ENCODE measurements at places on chromosomes 2 and 18. TPM values are rescaled to one million over a fixed set of nuclear protein-coding genes. Genes with fewer than 3 reads are reported as not detected.

GRCh38 chr2:24971286-24971535 lies 544 bp downstream of the DNAJC27 start:
- DNase-seq, result no peak

DNA sequence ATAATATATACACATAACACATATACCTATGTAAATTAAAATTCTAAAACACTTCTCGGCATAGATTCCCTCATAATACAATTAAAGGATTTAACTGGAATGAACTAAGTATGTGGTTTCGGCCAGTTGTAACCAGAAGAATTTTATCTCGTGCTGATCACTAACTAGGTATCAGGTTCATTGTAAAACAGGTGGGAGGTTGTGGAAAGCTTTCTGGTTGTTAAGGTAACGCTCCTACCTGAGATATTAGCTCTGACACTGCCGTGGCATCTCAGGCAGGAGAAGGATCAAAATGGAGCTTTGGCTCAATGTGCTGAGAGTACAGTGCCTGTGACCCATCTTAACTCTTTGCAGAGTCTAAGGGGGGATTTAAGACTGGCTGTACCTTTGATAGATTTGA lies 42.5 kb downstream of the SLC9A2 start:
- DNase-seq, result no peak

DNA sequence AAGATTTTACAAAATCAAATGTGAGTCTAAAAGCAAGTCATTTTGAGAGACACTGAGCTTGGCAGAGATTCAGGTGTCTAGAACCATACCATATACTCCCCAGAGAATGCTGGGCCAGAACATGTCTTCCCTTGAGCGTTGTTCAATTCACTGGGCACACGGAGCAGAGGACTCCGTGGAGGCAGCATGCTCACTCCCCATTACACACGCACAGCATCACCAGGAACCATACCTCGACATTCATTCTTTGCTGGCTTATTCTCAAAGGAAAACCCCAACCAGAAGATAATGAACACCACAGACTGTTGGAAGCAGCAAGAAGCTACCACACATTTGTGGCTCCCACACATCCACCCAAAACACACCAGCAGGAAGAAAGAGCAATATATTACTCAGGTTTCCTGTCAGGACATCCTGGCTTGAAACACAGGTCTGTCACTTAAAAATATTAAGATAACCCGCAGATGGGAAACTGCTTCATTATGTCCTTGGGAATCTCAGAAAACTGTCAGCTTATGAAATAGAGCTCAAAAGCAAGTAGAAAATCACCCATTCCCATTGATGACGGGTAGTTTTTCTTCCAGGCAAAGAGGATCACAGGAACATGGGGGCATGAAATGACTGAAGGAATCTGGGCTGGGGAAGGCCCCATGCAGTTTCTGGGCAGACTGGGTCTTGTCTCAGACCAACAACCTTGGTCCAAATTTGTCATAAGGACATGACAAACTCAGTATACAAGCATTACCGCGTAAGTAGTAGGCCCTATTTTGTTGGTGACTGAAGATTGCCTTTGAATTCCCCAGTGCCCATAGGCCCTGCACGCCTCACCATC lies 46.4 kb downstream of the PCBP1 start:
- no peak for DNase-seq

DNA sequence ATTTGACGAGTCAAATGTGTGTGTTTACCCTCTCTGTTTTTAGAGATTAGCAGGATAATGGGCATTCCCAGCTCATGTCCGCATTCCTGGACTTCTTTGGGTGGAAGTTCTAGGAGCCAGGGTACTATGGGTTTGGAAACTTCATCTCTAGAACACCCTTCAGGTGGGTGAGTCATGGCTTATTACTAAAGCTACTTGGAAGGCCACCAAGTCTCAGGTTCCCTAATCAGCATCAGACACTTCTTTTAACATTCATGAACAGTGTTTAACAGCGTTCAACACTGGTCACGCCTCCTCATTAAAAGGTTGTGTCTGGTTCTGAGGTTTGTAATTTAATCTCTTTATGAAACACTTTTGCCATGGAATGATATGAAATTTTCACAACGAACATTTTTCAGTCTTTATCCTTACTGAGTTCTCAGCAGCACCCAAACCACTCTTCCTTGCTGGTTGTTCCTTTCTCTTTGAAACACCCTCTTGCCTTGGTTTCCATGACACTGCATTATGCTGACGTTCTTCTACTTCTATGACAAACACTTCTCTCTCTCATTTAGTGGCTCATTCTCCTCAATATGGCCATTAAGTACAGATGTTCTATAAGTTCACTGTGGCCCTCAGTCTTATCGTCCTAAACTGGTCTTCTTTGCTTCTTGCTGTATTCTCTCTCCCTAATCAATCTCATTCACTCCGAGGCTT lies 49.3 kb downstream of the MMADHC start:
- DNase-seq, result no peak

DNA sequence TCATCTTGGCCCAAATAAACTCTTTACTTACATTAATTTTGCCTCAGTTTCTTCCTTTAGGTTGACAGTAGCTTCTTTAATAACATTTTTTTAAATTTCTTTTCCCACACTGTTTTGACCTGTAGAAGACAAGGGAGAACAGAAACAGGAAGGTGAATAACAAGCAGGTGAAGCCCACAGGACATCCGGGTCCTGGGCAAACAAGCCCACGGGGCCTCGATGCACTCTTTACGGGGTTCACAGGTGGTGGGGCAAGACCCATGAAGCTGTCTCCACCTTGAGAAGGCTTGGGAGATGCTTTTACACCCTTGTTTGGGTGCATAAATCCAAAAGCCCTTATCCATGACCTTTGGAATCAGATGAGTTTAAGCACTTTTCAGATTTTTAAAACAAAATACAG lies 301.0 kb upstream of the MGAT5 start:
- DNase-seq, result no peak

- no peak for DNase-seq
These were observed 33.6 kb downstream of the USP40 start for GRCh38 chr2:233532971-233533370.

GRCh38 chr2:121001641-121002040 lies 266.0 kb downstream of the GLI2 start:
- DNase-seq, result no peak

- DNase-seq, result no peak
These were observed 569.4 kb upstream of the SALL3 start for GRCh38 chr18:78410094-78410786.

DNA sequence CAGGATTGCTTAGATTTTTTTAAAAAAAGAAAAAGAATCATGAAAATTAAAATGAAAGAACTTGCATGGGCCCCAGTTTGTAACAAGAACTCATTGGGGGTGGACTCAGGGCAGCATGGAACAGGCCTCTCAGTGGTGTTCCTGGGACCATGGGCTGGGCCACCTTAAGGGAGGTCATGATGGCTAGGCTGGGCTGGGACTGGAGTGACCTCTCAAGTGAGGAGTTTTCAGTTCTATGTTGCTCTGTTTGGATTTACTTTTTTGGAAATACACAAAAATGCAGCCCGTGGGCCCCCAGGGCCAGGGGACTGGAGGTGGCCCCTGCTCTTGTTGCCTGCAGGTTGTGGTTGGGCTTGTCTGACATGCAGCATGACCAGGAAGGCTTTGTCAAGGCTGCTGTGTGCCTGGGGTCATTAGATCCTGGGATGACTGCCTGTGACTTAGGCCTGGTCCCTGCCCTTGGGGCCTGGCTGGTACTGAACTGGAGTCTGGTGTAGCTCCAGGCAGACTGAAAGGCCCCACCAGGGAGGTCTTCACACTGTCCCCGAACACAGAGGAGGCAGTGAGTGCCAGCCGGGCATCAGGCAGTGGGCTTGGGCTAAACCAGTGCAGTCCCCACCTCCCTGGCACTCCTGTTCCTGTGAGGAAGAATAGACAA lies 115.6 kb downstream of the GLI2 start:
- DNase-seq, result no peak

- DNase-seq, result no peak
These were observed 7.7 kb downstream of the VRK2 start for GRCh38 chr2:58054264-58054663.

- DNase-seq, result no peak
These were observed 4.8 kb downstream of the CHRND start for GRCh38 chr2:232530626-232531260.

DNA sequence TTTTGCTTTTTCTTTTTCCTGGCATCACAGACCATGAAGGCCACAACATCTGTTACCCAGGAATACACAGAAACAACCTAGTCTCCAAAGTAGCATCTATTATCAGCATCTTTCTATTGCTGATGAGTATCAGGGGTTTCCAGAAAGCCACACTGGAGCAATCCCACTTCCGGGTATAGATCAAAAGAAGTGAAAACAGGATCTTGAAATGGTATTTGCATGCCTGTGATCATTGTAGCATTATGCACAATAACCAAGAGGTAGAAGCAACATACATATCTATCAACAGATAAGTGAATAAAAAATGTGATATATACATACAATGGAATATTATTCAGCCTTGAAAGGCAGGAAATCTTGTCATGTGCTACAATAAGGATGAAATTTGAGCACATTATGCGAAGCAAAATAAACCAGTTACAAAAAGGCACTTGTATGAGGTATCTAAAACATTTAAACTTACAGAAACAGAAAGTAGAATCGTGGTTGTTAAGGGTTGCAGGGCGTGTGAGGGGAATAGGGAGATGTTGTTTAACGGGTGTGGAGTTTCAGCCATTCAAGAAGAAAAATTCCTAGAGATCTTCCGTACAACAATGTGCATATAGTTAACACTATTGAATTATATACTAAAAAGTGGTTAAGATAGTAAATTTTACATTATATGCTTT lies 115.1 kb downstream of the KCNE4 start:
- no peak for DNase-seq

- DNase-seq, result no peak
These were observed 184.7 kb downstream of the GFPT1 start for GRCh38 chr2:69202327-69202726.

GRCh38 chr2:12804091-12804856 lies 87.5 kb downstream of the TRIB2 start:
- no peak for DNase-seq

- no peak for DNase-seq
These were observed 18.0 kb downstream of the PAX3 start for GRCh38 chr2:222280795-222281194.

- no peak for DNase-seq
These were observed 46.3 kb downstream of the TRIP12 start for GRCh38 chr2:229875549-229875948.

DNA sequence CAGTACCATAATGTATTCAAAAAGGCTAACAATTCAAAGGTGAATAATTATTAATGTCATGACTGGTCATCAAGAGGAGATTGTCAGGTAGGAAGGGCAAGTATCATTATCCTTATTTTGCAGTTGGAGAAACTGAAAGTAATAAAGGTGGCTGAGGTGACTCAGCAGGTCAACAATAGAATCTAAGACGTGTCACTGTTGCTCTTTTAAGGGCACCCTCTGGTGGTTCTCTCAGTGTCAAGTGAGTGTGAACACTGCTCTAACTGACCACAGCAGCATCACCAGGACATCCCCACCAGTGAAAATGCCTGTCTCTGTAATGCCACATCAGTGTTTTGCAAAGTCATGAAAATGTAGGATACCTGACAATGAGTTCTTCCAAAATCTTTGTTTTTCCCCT lies 69.7 kb downstream of the DCC start:
- DNase-seq, result peak; percentile 61

DNA sequence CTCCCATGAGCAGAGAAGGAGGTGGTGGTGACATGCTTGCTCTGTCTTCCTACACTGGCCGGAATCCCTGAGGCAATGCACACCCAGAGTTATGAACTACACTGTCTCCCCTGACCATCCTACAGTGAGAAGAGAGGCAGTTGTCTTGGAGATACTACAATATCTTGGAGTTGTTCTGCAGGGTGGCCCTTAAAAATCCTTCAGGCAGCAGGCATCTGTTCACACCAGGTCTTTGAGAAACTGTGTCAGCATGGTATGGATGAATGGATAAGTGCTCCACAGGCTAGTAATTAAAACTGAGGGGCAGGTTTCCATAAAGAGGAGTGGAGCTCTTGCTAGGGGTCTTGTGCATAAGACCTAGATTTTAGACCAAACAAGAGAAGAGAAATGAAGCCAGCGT lies 223.7 kb upstream of the COPS8 start:
- no peak for DNase-seq

DNA sequence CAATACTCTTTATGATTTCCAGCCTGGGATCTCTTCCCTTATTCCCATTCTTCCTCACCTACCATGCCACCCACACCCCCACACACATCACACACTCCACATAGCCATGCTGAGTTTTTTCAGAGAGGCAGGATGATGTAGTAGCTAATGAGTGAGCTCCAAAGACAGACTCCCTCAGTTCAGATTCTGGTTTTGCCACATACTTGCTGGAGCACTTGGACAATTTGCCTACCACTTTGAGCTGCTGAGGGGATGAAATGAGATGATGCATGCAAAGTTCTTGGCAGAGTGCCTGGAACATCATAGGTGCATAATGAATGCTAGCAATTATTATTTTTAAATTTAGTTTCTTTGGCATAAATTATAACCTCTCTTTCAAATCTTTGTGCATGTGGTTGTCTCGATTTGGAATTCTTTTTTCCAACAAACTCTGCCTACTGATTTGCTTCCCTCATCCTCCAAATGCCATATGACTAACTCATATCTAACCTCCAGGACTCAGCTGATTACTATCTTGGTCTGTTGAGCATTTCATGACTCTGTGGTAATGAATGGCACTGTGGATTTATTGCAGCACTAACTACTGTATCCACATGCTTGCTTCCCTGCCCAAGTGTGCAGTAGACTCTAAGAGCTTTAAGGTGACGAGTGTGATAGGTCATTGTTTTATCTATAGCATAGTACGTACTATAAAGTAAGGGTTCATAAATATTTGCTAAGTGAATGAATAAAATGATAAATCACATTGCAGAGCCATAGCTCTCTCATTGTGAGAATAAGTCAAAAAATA lies 99.1 kb downstream of the TACR1 start:
- no peak for DNase-seq

DNA sequence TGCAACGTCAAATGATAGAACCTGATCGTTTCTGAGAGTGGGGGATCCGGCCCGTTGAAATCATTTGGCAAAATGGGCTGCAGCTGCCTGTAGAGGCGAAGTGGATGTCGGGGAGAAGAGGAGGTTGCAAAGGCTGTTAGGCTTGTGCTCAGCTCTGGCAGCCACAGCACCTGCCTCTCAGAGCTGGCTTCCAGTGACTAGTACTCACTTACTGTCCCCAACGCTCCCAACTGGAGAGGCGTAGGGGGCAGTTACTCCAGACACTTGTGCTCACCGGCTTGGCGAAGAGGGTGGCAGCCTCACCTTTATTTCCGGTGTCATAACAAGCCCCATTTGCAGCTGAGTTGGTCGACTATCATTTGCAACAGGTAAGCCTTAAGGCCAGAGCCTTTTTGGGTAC lies 37.9 kb downstream of the NCK2 start:
- DNase-seq, result no peak

- no peak for DNase-seq
These were observed 29.9 kb upstream of the PDE1A start for GRCh38 chr2:182456784-182457183.

GRCh38 chr2:105812180-105813044 lies 67.7 kb downstream of the NCK2 start:
- no peak for DNase-seq

GRCh38 chr2:102166189-102166845 lies 20.5 kb upstream of the IL1RL2 start:
- no peak for DNase-seq

Gene SRD5A2
- total RNA-seq, result not detected

Gene ERFE
- total RNA-seq, result 1.6 TPM

Gene DLGAP1
- total RNA-seq, result 21.5 TPM

Gene SLC4A3
- 15.8 TPM for total RNA-seq

Gene PDE1A
- total RNA-seq, result 0.32 TPM

Gene TRIM54
- 2.2 TPM for total RNA-seq

Gene OTOS
- total RNA-seq, result not detected
